ENCODE measurements at places on chromosomes 7 and 10. TPM values are rescaled to one million over a fixed set of nuclear protein-coding genes. Genes with fewer than 3 reads are reported as not detected.

The ADK gene
- 32.5 TPM for total RNA-seq

The IGF2BP3 gene
- total RNA-seq = 2.0 TPM

- DNase-seq = no peak
These were observed 44.6 kb downstream of the TMEM168 start for GRCh38 chr7:112745635-112746034.

GRCh38 chr7:158469396-158470051 is 118.1 kb downstream of the PTPRN2 start:
- DNase-seq = no peak

DNA sequence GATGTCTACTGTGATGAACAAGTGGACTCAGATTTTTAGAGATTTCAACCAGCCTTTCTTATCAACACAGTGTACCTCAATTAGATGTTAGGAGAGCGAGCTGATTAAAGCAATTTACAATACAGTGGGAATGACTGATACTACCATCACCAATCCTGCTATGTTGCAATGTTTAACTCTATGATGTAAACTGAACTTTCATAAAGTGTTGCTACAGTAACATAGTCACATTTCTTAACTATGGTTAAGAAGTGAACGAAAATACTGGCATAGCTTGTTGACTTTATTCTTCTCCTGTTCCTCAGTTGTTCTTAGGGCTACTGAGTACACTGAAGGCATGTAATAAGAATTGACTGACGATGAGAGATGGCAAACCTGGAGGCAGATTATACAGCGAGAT is 139.8 kb downstream of the MYOF start:
- DNase-seq = no peak

- no peak for DNase-seq
These were observed 65.6 kb downstream of the RBM33 start for GRCh38 chr7:155710031-155710430.
